A549 treated with AZD2906 at 1 μM for 4 hours (cell line): ENCODE measurements at places on chromosomes 6 and 20. TPM values are rescaled to one million over a fixed set of nuclear protein-coding genes. Genes with fewer than 3 reads are reported as not detected.

Gene PSORS1C2
- 0.08 TPM in 1 of 5 replicates, not detected in the others for total RNA-seq

Gene HLA-DOB
- total RNA-seq: 0.05 to 0.14 TPM (median 0.12 TPM) in 4 of 5 replicates, not detected in the other

Gene UBE2C
- total RNA-seq: 217 to 241 TPM (median 229 TPM) in 5 replicates

Gene SAPCD1
- total RNA-seq: 1.6 to 4.2 TPM (median 3.1 TPM) in 5 replicates

Gene AVP
- not detected in 5 replicates for total RNA-seq

Gene CRISP3
- total RNA-seq: not detected in 5 replicates

Gene AIF1
- not detected in 5 replicates for total RNA-seq

Gene TFAP2D
- not detected in 5 replicates for total RNA-seq

Gene PRKN
- 0.02 to 0.24 TPM (median 0.02 TPM) in 3 of 5 replicates, not detected in the others for total RNA-seq

Gene FAXC
- total RNA-seq: 5.9 to 7.8 TPM (median 6.1 TPM) in 5 replicates

Gene ZFP57
- total RNA-seq: not detected in 5 replicates

Gene KIAA0408
- 5.1 to 5.8 TPM (median 5.6 TPM) in 5 replicates for total RNA-seq

Gene HS3ST5
- not detected in 5 replicates for total RNA-seq

Gene SLC22A1
- 0.73 to 2.3 TPM (median 1.7 TPM) in 5 replicates for total RNA-seq

Gene MYMX
- not detected in 5 replicates for total RNA-seq

Gene ULBP3
- total RNA-seq: 3.7 to 4.6 TPM (median 4.2 TPM) in 5 replicates

Gene ZC2HC1B
- not detected in 5 replicates for total RNA-seq

Gene MYBL2
- total RNA-seq: 77.2 to 82.4 TPM (median 77.9 TPM) in 5 replicates

Gene FBXO30
- total RNA-seq: 3.9 to 5.4 TPM (median 4.6 TPM) in 5 replicates

Gene BTN1A1
- total RNA-seq: not detected in 5 replicates

Gene DDX39B
- 340 to 418 TPM (median 347 TPM) in 5 replicates for total RNA-seq

Gene MKKS
- 13.1 to 17.8 TPM (median 17.5 TPM) in 5 replicates for total RNA-seq

Gene HSPA12B
- total RNA-seq: 0.40 to 0.77 TPM (median 0.60 TPM) in 5 replicates

Gene HAO1
- total RNA-seq: not detected in 5 replicates
